CD4-positive, alpha-beta T cell treated with Interleukin-10 for 1 hour (primary cell): ENCODE measurements at places on chromosomes 16 and 17.

DNA sequence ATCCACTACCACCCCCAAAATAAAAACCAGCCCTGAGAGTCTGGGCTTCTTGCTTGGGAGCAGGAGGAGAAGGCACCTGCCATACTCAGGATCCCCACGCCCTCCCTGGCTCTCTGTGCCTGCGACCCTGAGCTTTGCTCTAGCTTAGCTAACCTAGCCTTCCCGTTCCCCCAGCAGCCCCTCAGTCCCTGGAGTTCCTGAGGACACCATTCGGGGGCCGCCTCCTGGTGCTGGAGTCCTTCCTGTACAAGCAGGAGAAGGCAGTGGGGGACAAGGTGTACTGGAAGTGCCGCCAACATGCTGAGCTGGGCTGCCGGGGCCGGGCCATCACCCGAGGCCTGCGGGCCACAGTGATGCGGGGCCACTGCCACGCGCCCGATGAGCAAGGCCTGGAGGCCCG lies 18.5 kb downstream of the FLYWCH1 start:
- no peak for DNase-seq

DNA sequence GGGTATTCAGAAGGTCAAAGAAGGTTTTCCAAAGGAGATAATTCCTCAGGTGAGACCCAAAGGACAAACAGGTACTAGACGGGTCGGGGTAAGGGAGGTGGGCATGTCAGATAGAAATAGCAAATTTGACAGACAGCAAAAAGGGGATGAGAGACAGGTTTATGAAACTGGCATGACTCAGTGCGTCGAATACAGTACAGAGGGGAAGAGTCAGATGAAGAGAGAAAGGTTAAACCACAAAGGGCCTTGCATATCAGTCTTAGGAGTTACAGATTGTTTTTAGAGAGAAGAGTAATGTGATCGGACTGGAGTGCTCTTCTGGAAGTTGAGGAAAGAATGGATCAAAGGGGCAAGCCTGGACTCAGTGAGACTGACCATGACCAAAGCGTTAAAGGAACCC lies 88.4 kb downstream of the ZZEF1 start:
- DNase-seq = no peak

- peak; percentile 78 for DNase-seq
These were observed 1.4 kb upstream of the ALDOA start for GRCh38 chr16:30063893-30064728.

GRCh38 chr17:11279776-11280344 lies 38.8 kb downstream of the SHISA6 start:
- no peak for DNase-seq
